ENCODE measurements at places on chromosomes 1 and 21.

GRCh38 chr21:24197132-24197643 lies 1410.1 kb downstream of the MRPL39 start:
- DNase-seq: no peak

DNA sequence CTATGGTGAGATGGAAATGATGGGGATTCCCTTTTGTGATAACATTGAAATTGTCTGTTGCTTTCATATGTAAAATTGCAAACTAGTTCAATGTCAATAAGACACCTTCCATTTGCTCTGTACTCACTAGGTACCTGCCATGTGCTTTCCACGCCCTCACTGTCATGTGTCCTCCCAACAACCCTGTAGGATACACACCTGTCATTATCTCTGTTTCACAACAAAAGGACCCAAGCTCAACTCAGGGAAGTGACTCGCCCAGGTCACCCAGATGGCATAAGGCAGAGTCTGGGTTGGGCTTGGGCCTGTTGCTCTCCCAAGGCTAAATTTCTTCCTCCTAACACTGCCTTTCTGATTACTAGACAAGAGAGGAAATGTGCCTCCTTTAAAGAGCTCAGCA lies 45.3 kb upstream of the MCOLN3 start:
- no peak for DNase-seq

GRCh38 chr1:83709662-83710061 lies 289.3 kb downstream of the TTLL7 start:
- peak; percentile 10 for DNase-seq

GRCh38 chr1:4397196-4397595 lies 257.2 kb upstream of the AJAP1 start:
- DNase-seq: peak; percentile 96

DNA sequence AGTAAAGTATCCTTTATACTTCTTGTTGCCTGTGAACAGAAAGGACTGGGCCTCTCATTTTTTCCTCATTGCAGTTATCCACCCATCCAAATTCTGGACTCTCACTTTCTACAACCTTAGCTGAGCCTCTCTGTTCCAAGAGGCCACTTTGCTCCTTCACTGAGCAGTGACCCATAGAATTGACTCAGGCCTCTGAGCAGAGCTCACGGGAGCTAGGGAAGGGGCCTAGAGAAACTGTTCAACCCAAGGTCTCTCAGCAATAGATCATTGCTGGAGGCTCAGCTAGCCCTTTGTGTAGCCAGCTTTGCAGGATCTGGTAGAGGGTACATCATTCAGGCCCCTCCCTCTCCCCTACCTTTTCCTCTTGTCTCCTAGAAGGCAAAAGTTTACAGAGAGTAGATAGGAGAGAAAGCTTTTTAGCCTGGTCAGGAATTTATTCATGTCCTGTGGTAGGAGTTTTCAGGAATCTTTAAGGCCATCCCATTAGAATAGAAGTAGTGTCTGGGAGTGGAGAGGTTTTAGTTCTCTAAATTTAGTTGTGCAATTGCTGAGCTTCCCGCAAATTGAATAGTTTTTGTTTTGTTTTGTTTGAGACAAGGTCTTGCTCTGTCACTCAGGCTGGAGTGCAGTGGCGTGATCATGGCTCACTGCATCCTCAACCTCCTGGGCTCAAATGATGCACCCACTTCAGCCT lies 6.7 kb downstream of the INTS3 start:
- no peak for DNase-seq

- DNase-seq: no peak
Observed at GRCh38 chr1:89705901-89706699, 73.2 kb downstream of the LRRC8C start.

- DNase-seq: no peak
Observed at GRCh38 chr21:33305344-33305671, 19.5 kb upstream of the IFNAR1 start.

- no peak for DNase-seq
Observed at GRCh38 chr1:52756020-52756419, 29.8 kb downstream of the ZYG11B start.

DNA sequence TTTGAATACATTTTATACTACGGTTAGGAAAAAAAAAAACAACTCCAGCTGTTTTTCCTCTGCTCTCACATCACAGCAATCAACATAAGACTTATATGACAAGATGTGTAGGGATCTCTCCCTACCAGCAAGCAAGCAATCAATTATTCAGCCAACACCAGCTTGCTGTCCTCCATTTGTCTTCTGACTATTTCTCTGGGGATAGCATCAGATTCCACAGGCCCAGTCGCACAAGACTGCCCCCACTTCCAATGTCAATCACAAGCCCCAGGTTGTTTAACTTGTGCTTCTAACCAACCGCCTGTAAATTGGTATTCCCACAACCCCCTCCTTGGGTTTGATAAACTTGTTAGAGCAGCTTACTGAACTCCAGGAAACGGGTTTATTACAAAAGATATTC lies 873.1 kb upstream of the TMPRSS15 start:
- no peak for DNase-seq

DNA sequence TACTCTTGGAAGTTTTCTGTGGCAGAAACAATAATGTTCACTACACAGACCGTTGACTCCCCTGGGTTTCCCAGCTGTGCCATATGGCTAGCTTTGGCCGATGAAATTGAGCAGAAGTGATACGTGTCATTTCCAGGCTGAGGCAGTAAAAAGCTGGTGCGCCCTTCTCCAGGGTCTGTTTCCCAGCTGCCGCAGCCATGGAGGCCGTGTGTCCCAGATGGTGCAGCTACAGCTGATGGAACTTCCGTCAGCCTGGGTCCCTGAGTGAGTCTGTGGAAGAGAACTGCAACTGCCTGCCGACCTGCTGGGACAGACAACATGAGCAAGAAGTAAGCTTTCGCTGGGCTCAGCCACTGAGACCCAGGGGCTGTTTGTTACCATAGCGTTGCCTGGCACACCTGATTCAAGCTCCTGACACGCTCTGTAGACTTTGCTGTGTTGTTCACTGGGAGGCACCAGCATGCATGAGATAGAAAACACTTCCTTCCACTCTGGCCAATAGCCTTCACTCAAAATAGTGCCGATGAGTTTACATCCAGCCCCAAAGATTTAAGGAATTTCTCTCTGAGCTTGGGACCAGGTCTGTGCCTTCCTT lies 116.3 kb upstream of the SLC25A33 start:
- no peak for DNase-seq

- DNase-seq: no peak
Observed at GRCh38 chr21:26112127-26112742, 58.3 kb downstream of the APP start.

DNA sequence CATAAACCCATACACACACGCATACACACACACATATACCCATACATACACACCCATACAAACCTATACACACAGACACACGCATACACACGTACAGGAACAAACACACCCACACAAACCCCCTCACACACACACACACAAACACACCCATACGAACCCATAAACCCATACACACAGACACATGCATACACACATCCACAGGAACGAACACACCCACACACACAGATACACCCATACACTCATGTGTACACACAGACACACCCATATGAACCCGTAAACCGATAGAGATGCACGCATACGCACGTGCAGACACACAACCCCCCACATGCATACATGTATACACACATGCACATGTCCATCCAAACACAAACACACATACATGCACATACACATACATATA lies 9.5 kb downstream of the WNT9A start:
- no peak for DNase-seq

GRCh38 chr1:167054946-167055630 lies 35.1 kb downstream of the GPA33 start:
- no peak for DNase-seq

DNA sequence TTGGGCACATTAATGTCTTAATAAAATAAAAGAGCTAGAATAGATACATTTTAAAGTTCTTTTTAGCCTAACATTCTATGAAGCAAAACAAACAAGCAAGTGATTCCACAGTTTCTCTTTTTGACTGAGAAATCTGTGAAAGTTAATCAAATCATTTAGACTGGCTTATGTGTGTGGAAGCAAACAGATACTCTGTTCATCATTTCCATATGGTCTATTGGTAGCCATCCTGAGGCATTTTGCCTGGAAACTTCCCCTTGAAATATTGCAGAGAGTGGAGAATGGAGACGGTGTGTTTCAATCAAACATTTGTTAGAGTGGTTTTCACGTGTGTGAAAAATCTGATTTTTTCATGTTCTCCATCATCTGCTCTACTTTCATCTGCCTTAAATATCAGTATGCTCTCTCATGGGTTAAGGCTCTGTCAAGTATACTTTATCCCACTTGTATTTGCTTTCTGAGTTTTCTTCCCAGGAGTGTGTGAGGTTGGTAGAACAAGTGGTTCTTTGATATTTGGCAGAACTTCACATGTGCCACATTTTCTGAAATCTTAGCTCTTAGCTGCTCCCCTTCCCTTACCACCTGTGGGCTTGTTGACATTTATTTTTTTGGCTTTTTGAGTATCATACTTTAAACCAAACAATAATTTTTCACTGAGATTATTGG lies 139.1 kb upstream of the PTGFR start:
- DNase-seq: no peak

- DNase-seq: no peak
Observed at GRCh38 chr1:40050863-40051262, 10.3 kb downstream of the CAP1 start.

DNA sequence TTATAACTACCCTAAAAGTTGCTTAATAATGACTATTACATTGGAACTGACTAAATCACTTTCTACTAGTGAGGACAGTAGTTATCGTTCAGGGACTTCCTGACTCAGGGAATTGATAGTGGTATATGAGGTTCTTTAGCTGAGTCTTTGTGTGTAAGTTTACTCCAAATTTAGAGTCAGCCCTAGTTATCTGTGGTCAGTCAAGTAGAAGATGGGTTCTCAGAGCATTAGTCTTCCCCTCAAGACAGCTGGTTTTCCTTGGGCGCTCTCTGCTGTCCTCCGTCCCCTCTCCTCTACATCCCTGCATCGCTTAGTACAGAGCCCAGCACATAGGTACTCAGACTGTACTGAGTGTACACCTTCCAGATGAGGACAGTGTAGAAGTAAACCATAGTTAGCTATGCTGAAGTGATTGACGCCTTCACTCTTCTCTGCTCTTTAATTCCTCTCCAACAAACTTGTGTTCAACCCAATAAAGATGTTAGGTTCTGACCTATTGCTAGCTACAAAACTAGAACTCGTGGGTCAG lies 116.5 kb downstream of the C1orf21 start:
- no peak for DNase-seq

DNA sequence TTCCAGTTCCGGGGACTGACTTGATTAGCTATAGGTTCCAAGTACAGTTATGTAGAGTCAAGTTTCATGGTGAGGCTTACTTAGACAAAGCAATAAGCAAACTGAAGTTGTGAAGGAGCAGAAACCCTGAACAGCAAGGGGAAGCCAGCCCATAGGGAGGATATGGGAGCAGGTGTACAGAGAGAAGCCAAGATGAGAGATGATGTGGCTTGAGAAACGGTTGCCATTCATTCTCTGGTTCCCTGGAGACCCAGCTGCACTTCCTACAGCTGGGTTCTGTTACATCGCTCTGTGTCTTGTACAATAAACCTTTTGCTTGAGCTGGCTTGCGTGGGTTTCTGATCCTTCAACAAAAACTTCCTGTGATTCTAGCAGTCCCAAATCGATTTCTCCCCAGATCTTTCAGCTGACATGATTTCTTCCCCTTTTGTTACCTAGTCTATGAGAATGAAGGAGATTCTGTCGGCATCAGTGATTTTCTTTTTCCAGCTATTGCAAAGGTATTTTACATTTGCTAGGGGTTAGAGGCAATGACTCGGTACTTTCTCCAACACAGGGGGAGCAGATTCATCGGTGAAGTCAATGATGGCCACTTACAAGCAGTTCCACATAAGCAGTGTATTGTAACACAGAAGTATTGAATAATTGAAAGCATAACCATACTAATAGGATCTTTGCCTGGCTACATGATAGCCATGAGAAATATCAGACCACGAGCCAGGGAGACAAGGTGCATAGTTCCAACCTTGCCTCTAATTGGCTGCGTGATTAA lies 67.3 kb downstream of the URB2 start:
- no peak for DNase-seq

GRCh38 chr1:210143465-210144062 lies 89.0 kb upstream of the SERTAD4 start:
- peak; percentile 51 for DNase-seq

- DNase-seq: no peak
Observed at GRCh38 chr1:234918961-234919761, 209.5 kb downstream of the TOMM20 start.

DNA sequence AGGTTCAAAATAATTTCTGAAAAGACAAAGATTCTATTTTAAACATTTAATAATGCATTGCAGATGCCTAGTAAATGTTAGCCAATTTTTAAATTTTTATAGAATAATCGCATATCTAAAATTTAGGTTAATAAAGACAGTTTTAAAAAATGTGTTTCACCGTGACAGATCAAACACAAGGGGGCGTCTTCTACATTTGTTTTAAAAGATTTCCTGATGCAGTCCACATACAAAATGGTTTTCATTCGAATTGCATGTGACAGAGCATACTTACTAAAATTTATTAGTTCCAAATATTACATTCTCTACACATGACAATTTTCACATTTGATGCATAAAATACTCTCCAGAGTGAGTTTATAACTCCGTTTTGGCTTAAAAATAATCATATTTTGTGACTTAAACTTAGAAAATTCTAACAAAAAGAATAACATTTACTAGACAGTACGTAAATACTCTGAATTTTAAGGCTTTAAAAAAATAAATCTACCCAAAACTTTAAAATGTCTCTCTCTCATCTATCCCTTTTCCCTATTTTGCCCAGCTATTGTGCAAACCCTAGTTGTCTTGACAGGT lies 75.5 kb downstream of the ADAMTS1 start:
- DNase-seq: no peak

DNA sequence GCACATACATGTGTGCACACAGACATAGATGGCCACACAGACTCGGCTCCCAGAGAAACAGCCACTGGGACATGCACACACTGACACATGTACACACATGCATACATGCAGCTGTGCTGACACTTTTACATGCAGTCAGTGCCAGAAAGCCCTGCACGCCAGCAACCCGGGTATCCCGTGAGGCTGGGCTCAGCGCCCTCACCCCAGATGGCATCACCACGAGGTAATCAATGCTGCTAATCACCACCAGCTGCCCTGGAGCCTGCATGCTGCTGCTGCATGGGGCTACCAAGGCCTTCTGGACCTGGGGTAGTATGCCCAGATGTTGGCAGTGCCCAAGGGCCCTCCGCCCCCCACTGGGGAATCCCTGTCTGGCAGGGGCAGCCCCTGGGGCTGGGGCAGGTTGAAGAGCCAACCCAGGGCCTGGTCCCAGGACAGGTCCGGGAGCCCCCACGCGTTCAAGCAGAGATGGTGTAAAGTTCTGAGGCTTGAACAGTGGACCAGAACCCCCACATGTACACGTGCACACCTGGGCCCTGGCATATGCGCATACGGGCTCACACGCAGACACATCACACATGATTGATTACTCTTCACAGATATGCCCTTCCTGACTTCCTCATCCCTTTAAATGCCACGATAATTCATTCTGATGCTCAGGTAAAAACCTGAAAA lies 2.7 kb upstream of the COL16A1 start:
- DNase-seq: no peak
